NCI-H1694 treated with DMSO at 0.1 percent for 48 hours (cell line): ENCODE measurements at places on chromosomes 3 and 15.

GRCh38 chr3:72559385-72559784 is 288.9 kb downstream of the SHQ1 start:
- no peak for DNase-seq

DNA sequence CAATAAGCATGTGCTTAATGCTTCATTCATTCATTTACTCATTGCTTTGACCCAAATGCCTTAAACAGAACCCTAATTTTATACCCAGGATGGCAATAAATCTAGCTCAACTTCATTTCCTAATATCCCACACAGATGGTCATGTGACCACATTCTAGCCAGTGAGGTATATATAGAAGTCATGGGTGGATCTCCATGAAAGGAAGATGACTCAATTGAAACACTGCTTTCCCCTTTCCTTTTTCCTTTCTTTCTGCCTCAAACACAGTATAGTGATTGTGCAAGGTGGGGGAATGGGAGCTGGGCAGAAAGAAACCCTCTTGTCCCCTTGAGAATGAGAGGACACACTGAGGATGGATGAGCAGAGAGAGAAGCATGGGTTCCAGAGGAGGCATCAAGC is 183.5 kb upstream of the PRICKLE2 start:
- no peak for DNase-seq

GRCh38 chr3:38986901-38987300 is 64.8 kb downstream of the SCN11A start:
- no peak for DNase-seq

DNA sequence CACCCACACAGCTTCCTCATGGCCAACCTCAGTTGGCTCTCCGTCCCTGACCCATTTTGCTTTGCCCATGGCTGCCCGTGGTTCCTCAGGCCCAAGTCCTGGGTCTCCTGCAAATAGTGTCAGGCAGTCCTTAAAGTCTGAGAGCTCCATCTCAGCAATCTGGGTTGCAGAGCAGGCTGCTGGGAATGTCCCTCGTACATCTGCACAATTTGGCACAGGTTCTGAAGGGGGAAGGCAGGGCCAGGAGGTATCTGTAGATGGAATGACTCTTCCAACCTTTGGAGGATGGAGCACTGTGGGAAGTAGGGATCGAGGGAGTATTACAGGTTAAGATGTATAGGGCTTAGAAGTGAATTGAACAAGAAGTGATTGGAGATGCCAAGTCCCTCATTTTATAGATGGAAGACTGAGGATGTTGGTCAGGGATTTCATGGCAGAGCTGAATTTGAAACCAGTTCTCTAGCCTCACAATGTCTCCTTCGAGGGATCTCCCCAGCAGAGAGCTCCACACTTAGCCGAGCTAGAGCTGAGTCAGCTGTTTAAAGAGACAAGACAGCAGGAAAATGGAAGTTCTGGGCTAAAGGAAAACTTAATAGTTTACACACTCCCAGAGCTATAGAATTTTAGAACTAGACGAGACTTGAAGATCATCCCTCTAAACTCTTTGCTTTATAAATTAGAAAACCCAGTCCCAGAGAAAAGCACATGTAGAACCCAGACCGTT is 9.2 kb downstream of the CKMT1A start:
- DNase-seq, result no peak

GRCh38 chr3:73727117-73727821 is 102.5 kb upstream of the PDZRN3 start:
- DNase-seq, result no peak

DNA sequence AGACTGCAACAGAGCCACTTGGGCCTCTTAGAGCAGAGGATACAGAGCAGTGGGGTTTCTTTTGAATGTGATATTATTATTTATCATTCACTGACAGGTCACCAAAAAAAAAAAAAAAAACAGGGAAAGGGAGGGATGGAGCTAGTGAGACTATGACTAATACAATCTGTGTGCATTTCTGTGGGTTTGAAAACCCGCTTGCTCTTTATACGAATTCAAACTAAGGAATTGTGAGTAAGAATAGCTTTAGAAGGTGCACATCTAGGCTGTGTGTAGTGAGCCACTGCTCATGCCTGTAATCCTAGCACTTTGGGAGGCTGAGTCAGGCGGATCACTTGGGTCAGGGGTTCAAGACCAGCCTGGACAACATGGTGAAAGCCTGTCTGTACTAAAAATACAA is 186.6 kb upstream of the MANF start:
- no peak for DNase-seq

- DNase-seq, result no peak
These were observed 779.0 kb downstream of the SQOR start for GRCh38 chr15:46413799-46414198.

DNA sequence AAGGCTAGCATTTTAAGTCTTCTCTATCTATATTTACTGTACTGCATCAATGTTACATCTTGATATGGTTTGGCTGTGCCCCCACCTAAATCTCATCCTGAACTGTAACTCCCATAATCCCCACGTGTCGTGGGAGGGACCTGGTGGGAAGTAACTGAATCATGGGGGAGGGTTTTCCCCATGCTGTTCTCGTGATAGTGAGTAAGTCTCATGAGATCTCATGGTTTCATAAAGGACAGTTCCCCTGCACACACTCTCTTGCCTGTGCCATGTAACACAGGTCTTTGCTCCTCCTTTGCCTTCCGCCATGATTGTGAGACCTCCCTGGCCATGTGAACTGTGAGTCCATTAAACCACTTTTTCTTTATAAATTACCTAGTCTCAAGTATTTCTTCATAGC is 161.5 kb downstream of the TBC1D5 start:
- DNase-seq, result no peak

- no peak for DNase-seq
These were observed 525 bp downstream of the NPTN start for GRCh38 chr15:73632670-73633058.

GRCh38 chr3:148711981-148712666 is 14.4 kb downstream of the AGTR1 start:
- no peak for DNase-seq

DNA sequence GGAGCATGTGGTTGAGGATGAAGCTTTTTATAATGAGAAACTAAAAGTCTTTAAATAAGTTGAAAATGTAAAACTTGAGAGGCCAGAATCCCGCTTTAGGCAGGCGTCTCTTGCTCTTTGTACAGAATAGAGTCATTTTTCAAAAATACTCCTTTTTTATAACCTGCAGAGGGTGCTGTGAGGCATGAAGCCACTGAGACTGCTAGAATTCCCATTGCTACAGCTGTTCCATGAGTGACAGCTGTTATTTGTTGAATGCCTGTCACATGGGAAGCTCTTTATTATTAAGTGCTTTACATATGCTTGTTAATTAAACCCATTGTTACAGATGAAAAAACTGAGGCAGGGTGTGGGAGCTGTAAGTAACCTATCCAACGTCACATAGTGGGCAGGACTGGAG is 18.5 kb downstream of the MINAR1 start:
- DNase-seq, result peak; percentile 5

DNA sequence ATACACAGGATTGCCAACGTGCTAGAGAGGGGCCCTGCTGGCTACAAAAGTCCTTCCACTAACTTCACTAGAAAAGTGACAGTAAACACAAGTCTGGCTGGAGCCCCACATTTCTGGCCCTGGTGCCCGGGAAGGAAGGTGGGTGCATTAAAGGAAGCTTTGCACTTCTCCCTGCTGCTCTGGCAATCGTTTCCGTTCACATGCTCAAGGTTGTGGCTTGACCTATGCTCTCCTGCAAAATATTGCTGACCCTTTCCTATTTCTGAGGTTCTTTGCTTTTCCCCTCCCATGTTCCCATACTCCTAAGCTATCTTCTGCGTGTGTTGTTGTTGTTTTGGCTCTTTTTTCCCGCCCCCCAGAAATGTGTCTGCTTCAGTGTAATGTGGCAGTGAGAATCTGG is 9.1 kb upstream of the CCR3 start:
- DNase-seq, result no peak

GRCh38 chr3:72338942-72339669 is 509.1 kb downstream of the SHQ1 start:
- no peak for DNase-seq

GRCh38 chr15:64895285-64896065 is 16.2 kb upstream of the ANKDD1A start:
- no peak for DNase-seq

- peak; percentile 36 for DNase-seq
These were observed 14.1 kb downstream of the RNF123 start for GRCh38 chr3:49703443-49703927.

DNA sequence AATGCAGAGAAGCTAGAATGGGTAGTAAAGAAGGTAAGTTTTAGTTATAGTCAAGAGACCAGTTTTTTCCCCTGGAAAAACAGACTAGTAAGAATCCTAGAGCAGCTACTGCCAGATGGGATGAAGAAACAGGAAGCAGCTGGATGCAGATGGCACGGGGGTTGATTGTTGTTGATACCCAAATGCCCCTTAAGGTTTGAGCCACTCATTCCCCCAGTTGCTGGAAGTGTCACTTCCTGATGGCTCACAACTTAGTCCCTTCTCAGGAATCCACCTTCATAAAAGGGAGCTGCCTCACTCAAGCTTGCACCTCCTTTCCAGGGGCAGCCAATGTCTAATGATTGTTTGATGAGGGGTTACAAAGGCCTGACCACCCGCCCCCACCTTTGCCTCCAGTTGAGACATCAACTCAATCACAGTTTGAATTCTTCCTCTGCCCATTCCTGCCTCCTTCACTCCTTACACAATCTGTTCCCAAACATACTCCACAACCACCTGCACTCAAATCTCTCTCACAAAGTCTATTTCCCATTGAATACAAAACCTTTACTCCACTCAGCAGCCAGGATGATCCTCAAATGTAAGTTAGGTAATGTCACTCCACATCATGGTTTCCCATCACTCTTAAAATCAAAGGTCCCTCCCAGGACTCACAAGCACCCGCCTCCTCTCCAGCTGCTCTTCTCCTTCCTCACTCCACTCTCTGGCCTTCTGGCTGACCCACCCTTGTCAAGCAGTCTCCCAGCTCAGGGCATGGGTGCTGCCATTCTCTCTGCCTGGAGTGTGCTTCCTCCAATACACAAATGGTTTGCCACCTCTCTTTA is 450.1 kb upstream of the THBS1 start:
- no peak for DNase-seq

GRCh38 chr3:126040386-126040785 is 43.5 kb downstream of the SLC41A3 start:
- DNase-seq, result no peak

DNA sequence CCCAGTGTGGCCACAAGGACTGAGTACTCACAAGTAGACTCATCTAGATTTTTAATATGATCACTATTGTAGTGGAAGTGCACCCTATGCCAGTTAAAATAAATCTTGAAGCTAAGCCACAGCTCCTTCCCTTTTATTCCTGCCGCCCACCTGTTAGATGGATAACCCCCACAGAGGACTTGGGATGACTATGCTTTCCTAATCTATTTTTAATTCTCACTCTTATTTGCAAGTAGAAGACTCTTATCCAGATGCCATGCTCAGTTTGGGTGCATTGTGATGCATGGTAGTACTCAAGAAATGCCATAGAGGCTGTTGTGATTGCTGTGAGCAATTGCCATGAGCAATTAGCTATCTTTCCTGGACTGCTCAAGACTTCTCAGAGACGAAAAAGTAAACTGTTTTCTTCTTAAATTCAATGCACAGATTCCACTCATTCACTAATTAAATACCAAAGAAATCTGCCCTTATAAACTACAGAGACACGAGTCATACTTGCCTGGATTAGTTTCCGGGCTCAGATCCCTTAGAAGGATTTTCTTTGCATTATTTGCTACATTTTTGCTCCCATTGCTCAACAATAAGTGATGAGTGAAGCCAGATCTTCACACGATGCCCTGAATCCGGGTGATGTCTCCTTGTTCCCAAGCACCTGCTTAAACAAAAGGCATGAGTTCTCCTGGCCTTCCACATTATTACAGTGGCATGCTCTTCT is 472.1 kb downstream of the SOX2 start:
- no peak for DNase-seq

DNA sequence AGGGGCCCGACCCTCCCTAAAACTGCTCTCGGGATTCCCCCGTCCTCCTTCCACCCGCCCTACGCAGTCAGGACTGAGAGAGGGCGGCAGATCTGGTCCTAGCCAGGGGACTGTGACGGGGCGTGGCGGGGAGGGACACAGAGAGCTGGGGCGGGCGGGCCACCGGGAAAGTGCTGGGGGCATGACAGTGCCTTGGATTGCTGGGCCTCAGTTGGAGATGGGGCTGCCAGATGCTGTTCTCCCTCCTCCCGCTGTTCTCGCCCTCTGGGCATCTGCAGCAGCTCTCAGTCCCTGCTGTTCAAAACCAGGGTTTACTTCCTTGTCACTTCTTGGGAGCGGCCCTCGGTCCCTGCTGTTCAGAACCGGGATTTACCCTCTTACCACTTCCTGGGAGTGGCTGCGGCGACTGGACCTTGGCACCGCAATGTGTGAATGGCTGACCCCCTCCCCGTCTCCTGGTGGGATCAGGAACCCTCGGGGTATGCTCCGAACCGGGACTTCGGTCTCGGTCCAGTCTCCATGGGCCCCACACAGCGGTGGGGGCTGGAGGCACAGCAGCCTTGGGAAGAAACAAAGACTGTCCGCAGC is 1.8 kb upstream of the RPP25 start:
- DNase-seq, result peak; percentile 78

DNA sequence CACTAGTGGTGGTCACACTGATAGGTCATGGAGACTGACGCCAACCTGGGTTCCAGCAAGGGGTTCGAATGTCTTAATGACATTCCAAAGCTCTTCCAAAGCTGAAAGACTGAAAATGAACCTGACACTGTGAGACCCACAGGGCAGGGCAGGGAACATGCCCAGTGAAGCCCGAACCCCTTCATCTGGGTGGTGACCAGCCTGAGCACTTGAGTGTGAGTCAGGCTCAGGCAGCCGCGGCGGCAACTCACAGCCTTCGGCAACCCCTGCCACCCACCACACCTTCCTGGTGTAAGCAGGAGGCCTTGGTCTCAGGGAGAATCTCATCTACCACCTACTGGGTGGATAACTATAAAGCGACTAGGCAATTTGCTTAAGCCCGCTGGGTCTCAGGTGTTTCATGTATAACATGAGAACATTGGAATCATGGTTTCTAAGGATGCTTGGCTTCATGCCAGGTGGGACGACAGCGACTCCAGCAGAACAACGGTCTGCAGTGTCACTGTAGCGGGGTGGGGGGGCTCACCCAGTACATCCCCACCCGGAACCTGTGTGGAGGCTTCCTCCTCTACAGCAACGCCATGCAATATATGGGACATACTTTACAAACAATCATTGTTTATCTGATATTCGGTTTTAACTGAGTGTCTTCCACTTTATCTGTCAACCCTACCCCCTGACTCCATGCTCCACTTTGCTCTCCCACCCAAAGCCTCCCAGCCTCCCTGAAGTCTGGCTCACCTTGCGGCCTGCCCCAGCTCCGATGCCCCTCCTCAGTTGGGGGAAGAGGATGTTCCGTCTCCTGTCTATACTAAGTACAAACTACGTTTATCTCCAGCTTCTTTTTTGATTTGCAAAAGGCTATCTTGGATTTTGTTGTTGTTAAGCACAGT is 125.0 kb upstream of the MEF2A start:
- no peak for DNase-seq

- no peak for DNase-seq
These were observed 35.3 kb downstream of the KLF13 start for GRCh38 chr15:31361764-31362515.

GRCh38 chr3:161322781-161323568 is 48.3 kb downstream of the SPTSSB start:
- DNase-seq, result no peak
